A549 treated with CpdA at 1 μM for 4 hours (cell line): ENCODE measurements at places on chromosomes 5 and 9. TPM values are rescaled to one million over a fixed set of nuclear protein-coding genes. Genes with fewer than 3 reads are reported as not detected.

Gene PCDHGC3
- 6.1 to 7.1 TPM (median 6.4 TPM) in 5 replicates for total RNA-seq

Gene TMEM174
- not detected in 5 replicates for total RNA-seq

Gene EGR1
- total RNA-seq = 7.3 to 12.6 TPM (median 11.2 TPM) in 5 replicates

Gene ZDHHC12
- 60.2 to 92.8 TPM (median 83.7 TPM) in 5 replicates for total RNA-seq

Gene NEURL1B
- 2.2 to 3.4 TPM (median 2.6 TPM) in 5 replicates for total RNA-seq

Gene MEIKIN
- total RNA-seq = not detected in 5 replicates

Gene SLCO6A1
- total RNA-seq = not detected in 5 replicates

Gene DMRTA1
- 0.89 to 1.1 TPM (median 0.98 TPM) in 5 replicates for total RNA-seq

Gene CMBL
- 19.3 to 25.6 TPM (median 21.5 TPM) in 5 replicates for total RNA-seq

Gene HAVCR1
- total RNA-seq = 26.6 to 46.6 TPM (median 37.2 TPM) in 5 replicates

Gene FIBCD1
- 9.2 to 14.4 TPM (median 12.4 TPM) in 5 replicates for total RNA-seq

Gene GRAMD2B
- 0.68 to 1.1 TPM (median 0.85 TPM) in 5 replicates for total RNA-seq

Gene CCL21
- not detected in 5 replicates for total RNA-seq

Gene CD274
- 2.1 to 2.5 TPM (median 2.2 TPM) in 5 replicates for total RNA-seq

Gene TIMD4
- 0.91 to 1.9 TPM (median 1.6 TPM) in 5 replicates for total RNA-seq
